ENCODE measurements at places on chromosomes 16 and 17.

DNA sequence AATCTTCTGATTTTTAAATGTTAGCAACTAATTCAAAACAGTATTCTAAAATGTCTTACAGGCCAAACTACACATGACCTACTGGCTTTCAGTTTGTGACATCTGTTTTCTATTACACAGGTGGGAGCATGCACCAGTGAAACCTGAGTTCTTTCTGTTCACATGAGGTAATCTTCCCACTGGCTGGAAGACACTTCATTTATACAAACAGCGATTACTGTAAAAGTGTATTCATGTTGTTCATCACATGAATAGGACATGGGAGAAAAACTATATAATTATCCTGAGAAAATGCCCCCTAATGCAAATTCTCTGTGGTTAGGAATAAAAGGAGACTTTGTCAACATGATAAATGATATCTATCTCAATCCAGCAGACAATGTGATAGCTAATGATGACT, 11.1 kb upstream of the PIK3R5 start:
- no peak for DNase-seq

GRCh38 chr16:81069063-81069462, 8.0 kb downstream of the C16orf46 start:
- DNase-seq = no peak

DNA sequence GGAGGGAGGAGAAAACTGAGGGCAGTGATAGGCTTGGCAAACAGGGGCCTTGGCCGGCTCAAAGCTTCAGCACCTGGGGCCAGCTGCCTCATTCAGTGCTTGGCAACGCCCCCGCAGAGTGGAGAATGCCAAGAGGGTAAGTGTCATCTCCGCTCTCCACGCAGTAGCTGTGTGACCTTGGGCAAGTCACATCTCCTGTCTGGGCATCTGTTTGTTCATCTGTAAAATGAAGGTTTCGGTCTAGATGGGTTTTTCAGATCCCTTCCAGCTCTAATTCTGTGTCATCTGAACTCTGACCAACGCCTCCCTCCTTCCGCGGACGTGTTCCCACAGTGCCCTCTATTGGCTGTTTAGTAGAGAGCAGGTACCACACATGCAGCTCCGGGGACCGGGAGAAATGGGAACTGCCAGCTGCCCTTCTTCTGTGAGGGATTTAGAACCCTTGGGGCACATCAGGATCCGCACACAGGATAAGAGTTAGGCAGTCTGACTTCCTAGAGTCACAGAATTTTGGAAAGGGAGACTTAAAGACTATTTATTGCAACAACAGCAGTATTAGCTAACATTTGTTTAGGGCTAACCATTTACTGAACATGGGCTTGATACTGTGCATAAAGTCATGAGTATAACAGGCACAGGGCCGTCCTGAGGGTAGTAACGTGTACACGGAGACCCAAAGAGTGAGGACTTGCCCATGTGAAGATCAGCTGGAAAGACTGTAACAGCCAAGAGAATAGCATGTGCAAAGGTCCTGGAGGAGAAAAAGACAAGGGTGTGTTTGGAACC, 26.8 kb downstream of the GP2 start:
- peak; percentile 94 for DNase-seq

DNA sequence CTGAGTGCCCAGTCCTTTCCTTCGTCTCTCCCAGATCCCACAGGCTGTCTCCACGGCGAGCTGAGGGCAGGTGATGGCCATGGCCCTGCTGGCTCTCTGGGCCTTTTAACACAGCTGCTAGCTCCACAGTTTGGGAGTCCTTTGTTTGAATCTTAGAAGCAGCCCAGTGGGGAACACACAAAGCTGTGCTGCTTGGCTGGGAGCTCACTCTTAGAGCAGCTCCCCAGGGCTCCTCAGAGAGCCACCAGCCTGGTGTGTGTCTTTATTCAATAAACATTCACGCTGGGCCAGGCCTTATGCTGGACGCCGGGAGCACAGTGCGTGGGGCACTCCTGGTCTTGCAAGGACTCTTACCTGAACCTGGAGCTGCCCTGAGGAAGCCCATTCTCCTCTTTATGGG, 29.7 kb downstream of the WNT3 start:
- no peak for DNase-seq

GRCh38 chr17:74541176-74542111, 4.5 kb downstream of the CD300C start:
- DNase-seq = no peak

DNA sequence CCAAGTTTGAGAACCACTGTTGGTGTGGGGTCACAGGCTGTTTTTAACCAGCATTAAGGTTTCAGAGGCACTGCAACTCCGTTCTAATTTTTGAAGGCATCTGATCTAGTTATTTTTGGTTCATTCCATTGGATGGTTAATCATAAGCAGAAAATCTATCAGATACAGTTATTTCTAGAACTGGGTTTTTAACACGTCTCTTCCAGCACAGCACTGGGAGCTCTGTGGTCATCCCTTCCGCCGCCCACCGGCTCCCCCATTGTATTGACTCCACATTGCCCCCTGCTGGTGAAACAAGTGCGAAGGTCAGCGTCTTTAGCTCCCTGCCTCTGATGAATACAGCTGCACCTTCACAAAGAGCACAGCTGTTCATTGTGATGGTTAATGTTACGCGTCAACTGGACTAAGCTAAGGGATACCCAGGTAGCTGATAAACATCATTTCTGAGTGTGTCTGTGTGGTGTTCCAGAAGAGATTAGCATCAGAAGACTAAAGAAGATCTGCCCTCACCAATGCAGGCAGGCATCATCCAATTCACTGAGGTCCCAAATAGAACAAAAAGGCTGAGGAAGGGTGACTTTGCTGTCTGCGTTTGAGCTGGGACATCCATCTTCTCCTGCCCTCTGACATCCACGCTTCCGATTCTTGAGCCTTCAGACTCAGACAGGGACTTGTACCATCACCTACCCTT, 8.5 kb downstream of the CCL18 start:
- DNase-seq = no peak

- DNase-seq = no peak
Observed at GRCh38 chr16:66712512-66712911, 16.0 kb upstream of the CMTM4 start.

DNA sequence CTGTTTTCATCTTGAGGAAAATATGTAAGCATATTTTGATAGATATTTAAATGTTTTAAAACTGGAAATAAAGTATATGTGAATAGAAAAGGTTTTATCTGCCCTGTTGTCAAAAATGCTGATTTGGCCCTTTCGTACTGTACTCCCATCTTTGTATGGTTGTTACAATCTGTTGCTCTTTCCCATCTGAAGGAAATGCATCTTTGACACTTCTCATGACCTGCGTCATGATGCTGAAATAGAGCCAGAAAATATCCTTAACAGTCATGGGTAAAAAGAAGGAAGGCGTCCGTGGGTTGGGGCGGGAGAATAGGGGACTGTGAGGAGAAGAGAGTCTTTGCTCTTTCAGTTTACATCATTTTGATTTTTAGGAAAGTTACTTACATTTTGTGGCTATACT, 327.7 kb downstream of the BCAS3 start:
- no peak for DNase-seq

GRCh38 chr17:72534265-72534664, 413.4 kb downstream of the SOX9 start:
- no peak for DNase-seq

DNA sequence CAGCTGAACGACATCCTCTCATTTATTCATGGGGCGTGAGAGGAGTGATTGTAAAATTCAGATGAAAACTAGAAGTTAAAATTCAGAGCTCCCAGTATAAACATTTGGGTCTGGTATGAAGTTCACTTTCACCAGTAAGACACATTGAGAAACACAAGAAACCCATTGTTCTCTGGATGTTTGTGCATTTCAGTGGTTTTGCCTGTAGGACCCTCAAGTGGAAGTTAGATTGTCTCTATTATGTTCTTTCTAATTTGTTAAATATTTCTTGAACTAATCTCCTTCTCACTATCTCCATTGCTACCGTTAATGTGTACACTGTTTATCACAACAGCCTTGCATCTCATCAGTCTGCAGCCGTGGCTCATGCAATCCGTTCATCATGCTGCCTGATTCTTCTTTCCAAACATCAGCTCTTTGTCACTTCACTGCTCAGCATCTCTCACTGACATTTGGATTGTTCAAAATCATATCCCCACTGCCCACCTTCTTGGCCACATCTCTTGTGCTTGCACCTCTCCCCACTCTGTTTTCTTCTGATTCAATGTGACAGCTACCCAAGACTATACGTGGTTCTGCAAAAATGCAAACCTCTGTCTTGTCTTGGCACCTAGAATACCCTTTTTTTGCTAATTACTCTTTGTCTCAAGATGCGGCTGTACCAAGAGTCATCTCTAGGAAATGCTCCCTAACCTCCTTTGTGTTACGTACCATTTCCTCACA, 49.5 kb downstream of the HLF start:
- DNase-seq = no peak

- no peak for DNase-seq
Observed at GRCh38 chr16:50765861-50766260, 24.0 kb downstream of the CYLD start.

DNA sequence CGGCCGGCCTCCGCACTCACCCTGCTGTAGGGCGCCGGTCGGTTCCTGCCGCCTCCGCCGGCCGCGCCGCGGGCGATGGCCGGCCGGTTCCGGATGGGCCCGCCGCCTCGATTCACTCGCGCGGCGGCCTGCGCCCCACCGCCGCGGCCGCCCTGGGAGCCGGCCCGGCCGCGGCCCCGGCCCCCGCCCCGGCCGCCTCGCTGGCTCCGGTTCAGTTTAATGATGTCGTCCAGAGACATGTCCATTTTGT, 158 bp downstream of the ALYREF start:
- no peak for DNase-seq

- no peak for DNase-seq
Observed at GRCh38 chr17:7707446-7707845, 2.4 kb downstream of the EFNB3 start.

GRCh38 chr16:85632709-85633437, 19.8 kb downstream of the GSE1 start:
- DNase-seq = no peak

DNA sequence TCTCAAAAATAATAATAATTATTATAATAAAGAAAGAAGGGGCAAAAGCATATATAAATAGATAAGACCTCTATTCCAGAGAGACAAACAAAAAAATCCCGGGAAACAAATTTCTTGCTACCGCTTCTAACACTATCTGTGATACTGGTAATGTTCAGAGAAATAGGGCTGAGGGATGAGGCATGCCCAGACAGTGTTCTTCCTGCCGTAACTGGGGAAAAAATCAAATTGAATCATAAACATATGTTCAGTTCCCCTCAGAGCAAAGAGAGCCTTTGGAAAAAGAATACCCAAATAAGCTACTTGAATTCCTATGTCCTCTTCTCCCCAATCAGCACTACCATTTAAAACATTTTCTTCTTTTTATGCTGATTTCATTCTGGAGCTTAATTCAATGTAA, 688.0 kb downstream of the KCNJ2 start:
- DNase-seq = no peak

GRCh38 chr16:53707671-53708070, 3.7 kb downstream of the FTO start:
- DNase-seq = no peak

DNA sequence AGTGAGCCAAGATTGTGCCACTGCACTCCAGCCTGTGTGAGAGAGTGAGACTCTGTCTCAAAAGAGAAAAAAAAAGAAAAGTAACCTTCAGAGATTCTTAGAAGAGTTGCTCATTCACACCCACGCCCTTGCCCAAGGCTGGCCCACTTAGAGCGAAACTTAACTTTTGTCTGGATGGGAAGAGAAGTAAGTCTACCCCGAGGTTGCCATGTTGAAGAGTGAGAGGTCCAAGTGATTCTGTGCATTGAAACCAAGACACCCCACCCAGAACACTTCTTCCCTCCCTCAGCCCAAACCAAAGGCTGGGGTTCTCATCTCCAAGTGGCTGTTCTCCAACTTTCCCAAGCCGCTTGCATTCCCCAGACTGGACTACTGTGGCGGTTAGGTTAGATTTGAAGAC, 2.4 kb upstream of the CISD3 start:
- DNase-seq = no peak

Data from NCI-H510A treated with DMSO at 0.1 percent for 48 hours (cell line).